Stimulated activated CD4-positive, alpha-beta T cell treated with anti-CD3 and anti-CD28 coated beads, Interleukin-15, amount 100 ng/mL, for 48 hours (primary cell): ENCODE measurements at places on chromosomes 5 and 9.

DNA sequence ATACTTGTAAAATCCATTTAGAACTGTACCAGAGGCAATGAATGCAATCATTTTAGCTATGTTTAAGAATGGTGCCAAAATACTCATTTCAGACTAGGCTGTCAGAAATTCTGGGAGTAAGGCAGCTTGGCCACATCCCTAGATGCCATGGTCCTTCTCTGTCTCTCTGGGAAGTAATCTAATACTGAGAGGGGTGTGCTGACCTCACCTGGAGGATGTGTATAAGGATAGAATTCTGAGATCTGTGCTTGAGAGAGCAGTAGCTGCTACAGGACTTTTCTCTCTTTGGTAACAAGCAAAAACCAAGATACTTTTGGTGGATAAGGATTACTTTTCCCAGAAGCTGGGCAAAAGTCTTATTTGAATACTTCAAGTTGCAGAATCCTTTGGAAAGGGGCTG, 68.1 kb upstream of the MRPS30 start:
- DNase-seq, result no peak

DNA sequence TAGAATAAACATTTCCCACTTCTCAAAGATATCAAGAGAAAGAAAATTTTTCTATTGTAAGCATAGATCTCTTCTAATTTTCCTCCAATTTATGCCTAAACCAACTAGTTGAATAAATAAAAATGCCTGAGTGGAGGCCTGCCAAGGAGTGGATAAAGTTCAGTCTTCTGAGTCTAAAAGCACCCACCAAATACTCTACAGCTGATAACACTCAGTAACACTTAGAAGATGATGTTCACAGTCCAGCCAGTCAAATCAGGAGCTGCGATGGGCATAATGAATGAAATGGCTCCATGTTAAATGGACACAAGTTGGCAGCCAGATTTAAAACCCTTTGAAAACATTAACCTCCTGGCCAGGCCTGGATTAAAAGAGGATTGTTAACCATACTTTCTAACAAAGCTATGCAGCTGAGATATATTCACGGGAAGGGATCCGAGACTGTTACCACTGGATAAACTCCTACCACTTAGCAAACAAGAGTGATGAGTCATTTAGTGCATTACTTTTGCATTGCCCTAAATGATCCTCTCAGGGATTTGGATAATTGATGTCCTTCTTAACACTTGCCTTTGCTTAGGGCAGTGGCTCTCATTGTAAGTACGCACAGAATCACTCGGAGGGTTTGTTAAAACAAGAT, 63.7 kb upstream of the CCDC112 start:
- no peak for DNase-seq

- no peak for DNase-seq
Observed at GRCh38 chr9:136119061-136119882, 597 bp upstream of the TMEM250 start.

GRCh38 chr9:115194216-115194615, 76.3 kb upstream of the TNC start:
- no peak for DNase-seq

DNA sequence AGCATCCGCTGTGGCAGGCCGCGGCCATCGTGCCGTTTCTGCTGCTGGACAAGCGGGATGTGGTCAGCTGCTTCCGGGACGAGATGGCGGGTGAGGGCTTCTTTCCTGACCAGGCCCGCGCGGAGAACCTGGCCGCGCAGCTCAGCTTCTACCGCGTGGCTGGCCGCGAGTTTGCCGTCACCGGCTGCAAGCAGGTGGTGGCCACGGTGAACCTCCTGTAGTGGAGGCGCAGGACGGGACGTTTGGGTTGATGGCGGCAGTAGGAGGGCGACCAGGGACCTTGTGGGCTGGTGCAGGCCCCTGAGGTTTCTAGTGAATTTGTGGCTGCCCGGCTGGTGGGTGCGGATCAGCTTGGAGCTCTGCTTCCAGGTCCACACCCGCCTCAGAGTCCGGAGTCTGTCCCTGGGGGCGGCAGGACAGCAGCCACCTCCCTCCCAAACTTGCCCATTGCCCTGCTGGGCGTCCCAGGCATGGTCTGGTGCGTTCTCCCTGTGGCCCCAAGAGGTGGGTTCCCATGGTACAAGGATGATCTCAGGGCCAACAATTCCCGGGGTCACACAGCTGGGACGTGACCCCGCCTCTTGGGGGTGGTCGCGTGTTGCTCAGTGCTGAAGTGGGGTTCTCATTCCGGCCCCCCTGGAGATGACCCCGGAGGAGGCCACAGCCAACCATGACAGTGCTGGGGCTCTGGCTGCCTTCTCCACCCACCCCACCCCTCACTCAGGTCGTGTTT, 2.4 kb downstream of the TOR4A start:
- no peak for DNase-seq

DNA sequence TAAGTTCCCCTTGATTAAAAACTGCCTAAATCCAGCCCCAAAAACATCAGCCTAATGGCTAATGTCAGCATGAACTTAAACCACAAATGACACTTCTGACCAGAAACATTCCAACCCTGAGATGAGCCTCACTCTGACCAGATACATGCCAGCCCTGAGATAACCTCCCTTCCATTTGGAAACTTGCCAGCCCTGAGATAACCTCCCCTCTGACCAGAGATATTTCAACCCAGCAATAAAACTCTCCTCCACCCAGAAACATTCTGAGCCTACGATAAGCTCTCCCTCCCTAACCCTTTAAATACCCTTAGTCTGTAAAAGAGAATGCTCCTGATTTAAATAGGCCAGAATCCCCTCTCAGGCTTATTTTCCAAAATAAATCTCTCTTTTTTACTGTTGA, 1035.7 kb upstream of the NUDT12 start:
- DNase-seq, result no peak

GRCh38 chr5:1593903-1594356, 70.2 kb upstream of the LPCAT1 start:
- DNase-seq, result no peak

GRCh38 chr9:16752601-16753000, 117.9 kb downstream of the BNC2 start:
- DNase-seq, result no peak

- DNase-seq, result no peak
Observed at GRCh38 chr9:131835151-131835910, 95.5 kb upstream of the RAPGEF1 start.

DNA sequence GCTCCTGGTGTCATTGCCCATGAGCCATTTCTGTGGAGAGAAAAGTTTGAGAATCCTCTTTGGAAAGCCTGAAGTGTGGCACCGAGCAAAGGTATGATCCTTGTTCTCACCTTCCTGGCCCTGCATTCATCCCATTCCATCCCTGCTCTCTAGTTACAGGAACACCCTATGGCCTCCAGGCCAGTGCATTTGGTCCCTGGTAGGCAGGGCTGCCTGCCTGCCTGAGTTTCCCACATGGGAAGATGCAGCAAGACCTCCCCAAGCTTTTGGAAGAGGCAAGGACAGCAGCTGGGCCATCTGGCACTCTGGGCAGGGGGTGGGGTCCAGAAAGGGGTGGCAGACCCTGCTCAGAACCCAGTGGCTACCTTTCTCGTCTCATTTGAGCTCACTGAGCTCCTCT, 24.5 kb downstream of the IGIP start:
- DNase-seq, result no peak

DNA sequence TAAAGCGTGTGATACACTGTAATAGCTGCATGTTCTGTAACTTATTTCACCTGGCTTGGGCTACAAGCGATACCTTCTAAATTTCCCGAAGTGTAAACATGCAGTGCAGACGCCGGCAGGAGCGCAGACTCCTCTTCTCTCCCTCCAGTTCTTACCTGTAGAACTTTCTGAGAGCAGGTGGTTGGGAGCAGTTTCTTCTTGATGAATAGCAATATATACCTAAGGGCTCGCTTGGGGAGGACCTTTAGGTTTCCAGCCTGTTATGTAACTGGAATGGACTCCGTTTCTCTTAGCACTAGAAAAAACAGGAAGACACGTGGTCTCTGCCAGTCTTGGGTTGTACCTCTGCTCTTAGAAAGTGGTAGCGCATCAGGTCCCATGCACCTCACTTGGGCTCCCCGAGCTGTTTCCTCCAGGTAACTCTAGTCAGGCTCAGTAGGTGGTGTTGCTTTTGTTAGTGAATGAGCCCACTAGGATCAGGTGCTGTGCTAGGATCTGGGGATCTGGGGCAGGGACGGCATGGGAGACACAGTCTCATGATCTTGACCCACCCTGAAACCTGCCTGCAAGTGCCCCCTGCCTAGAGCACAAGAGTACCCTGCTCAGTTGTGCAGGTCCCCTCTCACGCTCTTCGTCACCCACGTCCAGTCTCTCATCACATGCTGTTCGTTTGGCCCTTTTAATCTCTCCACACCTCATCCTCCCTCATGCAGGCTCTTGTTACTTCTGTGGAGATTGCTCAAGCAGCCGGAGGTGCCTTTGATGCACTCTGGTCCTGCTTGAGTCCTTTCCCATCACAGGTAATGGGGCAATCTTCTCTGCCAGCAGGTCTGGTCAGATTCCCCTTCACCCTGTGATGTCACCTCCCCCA, 2.8 kb downstream of the TENT4A start:
- DNase-seq, result no peak

DNA sequence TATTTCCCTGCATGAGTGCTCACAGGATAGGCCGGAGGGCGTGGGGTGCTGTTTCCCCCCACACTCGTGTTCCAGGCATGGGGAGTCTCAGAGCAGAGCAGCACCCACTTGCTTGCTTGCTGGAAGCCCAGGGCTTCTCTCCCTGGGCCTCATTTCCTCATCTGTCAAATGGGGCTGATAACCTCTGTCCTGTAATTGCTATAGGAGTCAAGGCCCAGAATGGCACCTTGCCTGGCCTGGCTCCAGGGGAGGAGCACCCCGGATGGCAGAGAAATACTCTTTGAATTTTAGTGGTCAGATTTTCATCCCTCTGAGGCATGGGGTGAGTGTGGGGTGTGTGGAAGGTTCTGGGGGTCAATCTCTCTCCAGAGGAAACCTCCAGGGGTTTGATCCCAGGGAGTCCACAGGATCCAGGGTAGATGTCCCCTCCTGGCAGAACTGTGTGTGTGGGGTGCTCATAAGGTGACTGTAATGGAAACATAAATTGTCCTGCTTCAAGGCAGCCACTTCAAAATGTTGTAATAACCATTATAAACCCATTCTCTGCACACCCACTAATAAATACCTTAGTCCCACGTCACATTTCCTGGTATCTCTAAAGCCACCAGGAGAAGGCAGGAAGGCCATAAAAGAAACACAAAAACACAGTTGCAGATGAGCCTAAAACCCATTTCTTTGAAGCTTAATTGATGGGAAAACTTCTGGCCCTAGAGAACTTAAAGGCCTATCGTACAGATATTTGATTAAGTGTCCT, 272.2 kb downstream of the FSTL4 start:
- no peak for DNase-seq

DNA sequence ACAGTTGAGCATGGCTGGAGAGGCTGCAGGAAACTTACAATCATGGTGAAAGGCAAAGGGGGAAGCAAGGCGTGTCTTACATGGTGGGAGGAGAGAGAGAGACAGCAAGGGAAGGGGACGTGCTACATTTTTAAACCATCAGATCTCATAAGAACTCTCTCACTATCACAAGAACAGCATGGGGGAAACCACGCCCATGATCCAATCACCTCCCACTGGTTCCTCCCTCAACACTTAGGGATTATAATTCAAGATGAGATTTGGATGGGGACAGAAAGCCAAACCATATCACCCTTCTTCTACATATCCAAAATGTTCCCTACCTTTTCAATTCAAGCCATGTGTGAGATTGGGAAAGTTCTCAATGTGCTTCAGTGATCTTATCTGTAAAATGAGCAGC, 22.9 kb upstream of the GLRX start:
- DNase-seq, result no peak

DNA sequence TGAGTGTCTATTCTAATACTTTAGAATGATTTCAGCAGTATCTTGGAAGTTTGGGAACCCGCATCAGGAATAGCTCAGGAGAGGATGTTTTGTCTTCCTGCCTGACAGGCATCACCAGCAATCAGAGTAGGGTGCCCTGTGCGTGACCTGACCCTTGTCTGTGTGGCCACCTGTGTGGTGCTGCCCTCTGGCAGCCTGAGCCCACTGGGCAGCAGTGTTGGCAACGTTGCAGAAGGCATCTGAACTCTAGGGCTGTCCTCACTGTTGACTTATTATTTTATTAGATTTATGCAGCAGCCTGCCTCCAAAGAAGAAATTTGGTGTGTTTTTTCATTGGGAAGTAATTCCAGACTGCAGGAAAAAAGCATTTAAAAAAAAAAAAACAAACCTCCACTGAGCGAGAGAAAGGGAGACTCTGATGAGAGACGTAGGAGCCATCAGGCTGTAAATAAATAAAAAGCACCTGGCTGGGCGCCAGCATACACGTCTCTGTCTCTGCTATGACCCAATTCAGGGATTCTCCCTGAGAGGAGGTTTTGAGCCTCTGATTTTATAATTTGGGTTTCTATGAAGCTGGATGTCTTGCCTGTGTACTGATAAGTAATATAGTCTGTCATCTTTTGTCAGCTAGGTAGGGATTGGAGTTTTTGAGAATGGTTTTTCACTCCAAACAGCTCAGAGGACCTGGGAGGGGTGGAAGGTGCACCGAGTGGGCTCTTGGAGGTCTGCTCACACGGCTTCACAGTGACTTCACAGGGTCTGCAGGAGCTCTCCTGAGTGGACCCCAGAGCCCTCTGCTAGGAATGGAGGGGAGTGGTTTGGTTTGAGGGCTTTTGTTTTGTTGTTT, 49.0 kb downstream of the FAM78A start:
- no peak for DNase-seq

DNA sequence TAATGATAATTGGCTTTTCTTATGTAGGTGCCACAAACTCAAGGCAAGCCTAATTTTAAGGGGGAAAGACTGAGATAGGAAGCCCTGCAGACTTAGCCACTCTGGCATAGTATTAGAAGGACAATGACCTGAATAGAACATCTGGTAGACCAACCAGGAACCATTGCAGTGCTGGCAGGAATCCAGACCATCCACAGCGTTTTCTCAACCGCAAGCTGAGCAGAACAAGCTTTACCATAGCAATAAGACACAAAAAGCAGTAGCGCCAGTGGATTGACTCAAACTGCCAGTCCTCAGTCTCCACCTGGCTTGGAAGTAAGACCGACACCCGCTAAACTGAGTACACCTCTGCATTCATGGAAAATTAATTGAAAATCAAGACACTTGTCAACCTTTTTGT, 141.3 kb upstream of the LPAR1 start:
- DNase-seq, result no peak

DNA sequence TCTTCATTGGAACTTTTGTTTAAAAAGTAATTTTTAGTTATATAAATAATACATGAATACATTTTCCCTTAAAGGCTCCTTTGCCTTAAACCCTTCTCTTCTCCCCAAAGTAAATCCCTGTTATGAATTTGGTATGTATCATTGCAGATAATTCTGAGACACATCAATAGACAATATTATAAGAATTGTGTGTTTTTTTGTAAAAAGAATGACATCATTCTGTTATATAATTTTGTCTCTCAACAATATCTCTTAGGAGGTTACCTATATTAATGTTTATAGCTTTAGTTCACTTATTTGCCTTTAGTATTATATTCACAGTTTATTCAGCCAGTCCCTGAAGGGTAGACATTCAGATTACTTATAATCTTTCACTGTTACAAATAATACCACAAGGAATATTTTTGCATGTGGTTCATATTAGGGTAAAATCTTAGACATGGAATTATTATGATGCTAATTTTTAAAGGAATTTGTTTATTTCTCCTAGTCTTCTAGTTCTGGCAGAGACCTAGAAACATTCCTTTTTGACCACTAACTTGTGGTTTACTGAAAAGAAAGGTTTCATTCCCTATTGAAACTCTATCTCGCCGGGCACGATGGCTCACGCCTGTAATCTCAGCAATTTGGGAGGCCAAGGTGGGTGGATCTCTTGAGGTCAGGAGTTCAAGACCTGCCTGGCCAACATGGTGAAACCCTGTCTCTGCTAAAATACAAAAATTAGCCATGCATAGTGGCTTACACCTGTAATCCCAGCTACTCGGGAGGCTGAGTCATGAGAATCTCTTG, 105.6 kb downstream of the KCTD16 start:
- DNase-seq, result no peak
